ENCODE measurements at places on chromosomes 11 and 22. TPM values are rescaled to one million over a fixed set of nuclear protein-coding genes. Genes with fewer than 3 reads are reported as not detected.
A peak's percentile ranks its signal among the peaks of the same experiment; 100 is the strongest.

BAD gene
- polyA plus RNA-seq: 58.3 TPM

OR8G1 gene
- polyA plus RNA-seq: not detected

OR51I1 gene
- polyA plus RNA-seq: not detected

ART1 gene
- polyA plus RNA-seq: not detected

CASP5 gene
- not detected for polyA plus RNA-seq

SCGB1A1 gene
- polyA plus RNA-seq: not detected

DNA sequence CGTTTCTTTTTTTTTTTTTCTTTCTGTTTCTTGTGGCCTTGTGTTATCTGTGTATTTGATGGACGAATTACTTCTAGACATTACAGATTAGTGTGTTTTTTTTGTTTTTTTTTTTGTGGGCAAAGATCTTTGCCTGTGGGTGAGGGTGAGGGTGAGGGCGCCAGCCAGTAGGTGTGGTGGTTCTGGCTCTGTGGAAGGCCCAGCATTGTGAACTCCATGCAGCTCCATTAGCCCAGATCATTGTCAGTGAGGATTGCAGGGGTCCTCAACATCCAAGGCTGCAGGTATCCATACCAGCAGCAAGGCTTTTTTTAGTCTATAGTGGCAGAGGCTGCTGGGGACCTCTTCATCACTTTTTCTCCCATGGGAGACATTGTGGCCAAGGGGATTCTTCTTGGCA is 13.7 kb downstream of the BIRC2 start:
- H3K4me3 ChIP-seq: no peak overlapping the region
- H3K27ac ChIP-seq: no peak overlapping the region
- H3K36me3 ChIP-seq: peaks cover 11% of the 10 kb centered on the region
- H3K4me1 ChIP-seq: no peaks in the 10 kb centered on the region
- no peaks in the 10 kb centered on the region for H3K27me3 ChIP-seq

- DNase-seq: no peak
- H3K4me3 ChIP-seq: no peak overlapping the region
- no peaks in the 10 kb centered on the region for H3K4me1 ChIP-seq
- no peak overlapping the region for H3K27ac ChIP-seq
- H3K27me3 ChIP-seq: no peaks in the 10 kb centered on the region
These were observed 59.7 kb upstream of the LUZP2 start for GRCh38 chr11:24437123-24437522.

- no peaks in the 10 kb centered on the region for H3K27me3 ChIP-seq
- H3K4me3 ChIP-seq: no peak overlapping the region
- H3K36me3 ChIP-seq: no peaks in the 10 kb centered on the region
- no peaks in the 10 kb centered on the region for H3K4me1 ChIP-seq
These were observed 12.0 kb upstream of the RBX1 start for GRCh38 chr22:40939202-40939601.

DNA sequence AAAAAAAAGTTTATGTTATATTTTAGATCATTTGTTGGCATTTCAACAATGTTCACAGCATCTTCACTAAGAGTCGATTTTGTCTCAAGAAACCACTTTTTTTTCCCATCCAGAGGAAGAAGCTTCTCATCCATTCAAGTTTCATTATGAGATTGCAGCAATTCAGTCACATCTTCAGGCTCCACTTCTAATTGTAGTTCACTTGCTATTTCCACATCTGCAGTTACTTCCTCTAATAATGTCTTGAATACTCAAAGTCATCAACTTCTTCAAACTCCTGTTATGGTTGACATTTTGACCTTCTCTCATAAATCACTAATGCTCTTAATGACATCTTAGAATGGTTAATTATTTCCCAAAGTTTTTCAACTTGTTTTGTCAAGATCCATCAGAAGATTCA is 61.3 kb upstream of the CHORDC1 start:
- H3K27ac ChIP-seq: no peak overlapping the region
- no peak overlapping the region for H3K4me3 ChIP-seq
- no peaks in the 10 kb centered on the region for H3K4me1 ChIP-seq
- no peaks in the 10 kb centered on the region for H3K27me3 ChIP-seq
- no peak for DNase-seq

GRCh38 chr11:107857550-107858216 is 904 bp downstream of the SLC35F2 start:
- peaks cover 4% of the 10 kb centered on the region for H3K36me3 ChIP-seq
- no peaks in the 10 kb centered on the region for H3K27me3 ChIP-seq
- peaks cover 6% of the 10 kb centered on the region for H3K4me1 ChIP-seq
- peak overlapping the region; percentile 83 for H3K27ac ChIP-seq
- H3K4me3 ChIP-seq: peak overlapping the region; percentile 95

- no peaks in the 10 kb centered on the region for H3K36me3 ChIP-seq
- no peak overlapping the region for H3K4me3 ChIP-seq
- no peak for DNase-seq
- H3K4me1 ChIP-seq: no peaks in the 10 kb centered on the region
- no peaks in the 10 kb centered on the region for H3K27me3 ChIP-seq
These were observed 72.4 kb upstream of the LRRC55 start for GRCh38 chr11:57109331-57109730.

DNA sequence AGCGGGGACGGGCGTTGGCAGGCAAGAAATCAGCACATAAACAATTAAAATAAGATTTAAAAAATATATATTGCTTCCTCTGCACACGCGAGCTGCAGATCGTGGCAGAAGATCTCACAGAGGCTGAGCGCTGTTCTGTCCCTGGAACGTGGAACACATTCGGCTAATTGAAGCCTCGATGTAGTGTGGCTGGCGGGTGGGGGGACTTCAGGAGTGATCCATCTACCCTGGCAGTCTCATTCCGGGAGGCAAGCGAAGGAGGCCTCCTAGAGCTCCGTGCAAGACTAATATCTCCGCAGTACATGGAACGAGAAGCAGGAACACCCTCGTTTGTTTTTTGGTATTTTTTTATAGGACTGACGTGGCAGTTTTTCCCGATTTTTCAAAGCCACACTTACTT is 402.4 kb downstream of the MN1 start:
- H3K27ac ChIP-seq: no peak overlapping the region
- no peak for DNase-seq
- H3K27me3 ChIP-seq: no peaks in the 10 kb centered on the region
- H3K4me3 ChIP-seq: no peak overlapping the region
- peaks cover 8% of the 10 kb centered on the region for H3K4me1 ChIP-seq

DNA sequence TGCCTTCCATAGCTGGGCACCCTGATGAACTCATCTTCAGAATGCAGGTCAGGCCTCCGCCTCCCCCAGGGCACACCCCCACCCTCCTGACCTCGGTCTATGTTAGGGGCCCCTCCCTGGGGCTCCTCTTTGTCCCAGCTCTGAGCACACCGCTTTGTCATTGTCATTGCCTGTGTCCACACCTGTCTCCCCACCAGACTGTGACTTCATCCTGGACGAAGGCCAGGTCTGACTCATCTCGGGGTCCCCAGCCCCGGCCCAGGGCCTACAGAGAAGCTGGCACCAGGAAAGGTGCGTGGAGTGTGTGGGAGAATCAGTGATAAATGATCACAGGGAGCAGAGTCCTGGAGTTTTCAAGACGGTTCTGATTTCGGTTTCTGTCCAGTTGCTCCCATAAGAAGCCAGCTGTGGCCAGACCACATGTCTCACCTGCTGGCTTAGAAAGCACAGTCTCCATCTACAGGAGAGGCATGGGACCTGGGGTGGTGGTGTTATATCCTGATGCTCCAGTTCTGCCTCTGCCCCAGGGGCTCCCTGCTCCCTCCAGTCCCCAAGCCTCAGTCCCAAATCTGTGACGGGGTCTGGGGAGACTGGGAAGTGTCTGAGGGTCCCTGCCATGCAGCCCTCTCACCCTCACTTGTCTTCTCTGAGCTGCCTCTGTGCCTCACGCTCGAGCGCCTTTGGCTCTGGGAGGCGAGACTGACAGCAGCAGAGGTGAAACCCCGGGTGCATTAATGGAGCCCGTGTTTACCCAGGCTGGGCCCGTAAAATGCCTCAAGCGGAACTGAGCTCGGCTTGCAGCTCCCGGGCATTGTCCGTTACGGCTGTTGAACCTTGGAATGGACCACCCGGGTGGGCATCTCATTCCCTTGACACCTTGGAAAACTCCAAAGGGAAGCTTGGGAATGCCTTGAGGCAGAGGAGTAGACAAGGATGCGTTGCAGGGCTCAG is 85.5 kb upstream of the WNT11 start:
- H3K4me1 ChIP-seq: no peaks in the 10 kb centered on the region
- DNase-seq: no peak
- no peaks in the 10 kb centered on the region for H3K27me3 ChIP-seq
- H3K4me3 ChIP-seq: no peak overlapping the region
- H3K27ac ChIP-seq: no peak overlapping the region

- DNase-seq: no peak
- peak overlapping the region; percentile 85 for H3K27ac ChIP-seq
- H3K4me3 ChIP-seq: peak overlapping the region; percentile 94
- H3K27me3 ChIP-seq: peaks cover 4% of the 10 kb centered on the region
These were observed 796 bp upstream of the SF3B2 start for GRCh38 chr11:66051371-66051765.

- no peak for DNase-seq
- H3K36me3 ChIP-seq: no peaks in the 10 kb centered on the region
- no peaks in the 10 kb centered on the region for H3K4me1 ChIP-seq
These were observed 472.2 kb downstream of the SOX6 start for GRCh38 chr11:15884141-15884540.

DNA sequence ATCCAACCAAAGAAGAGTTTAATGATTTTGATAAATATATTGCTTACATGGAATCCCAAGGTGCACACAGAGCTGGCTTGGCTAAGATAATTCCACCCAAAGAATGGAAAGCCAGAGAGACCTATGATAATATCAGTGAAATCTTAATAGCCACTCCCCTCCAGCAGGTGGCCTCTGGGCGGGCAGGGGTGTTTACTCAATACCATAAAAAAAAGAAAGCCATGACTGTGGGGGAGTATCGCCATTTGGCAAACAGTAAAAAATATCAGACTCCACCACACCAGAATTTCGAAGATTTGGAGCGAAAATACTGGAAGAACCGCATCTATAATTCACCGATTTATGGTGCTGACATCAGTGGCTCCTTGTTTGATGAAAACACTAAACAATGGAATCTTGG is 23.9 kb downstream of the KDM4D start:
- H3K27me3 ChIP-seq: no peaks in the 10 kb centered on the region
- no peaks in the 10 kb centered on the region for H3K36me3 ChIP-seq
- no peak for DNase-seq
- no peak overlapping the region for H3K4me3 ChIP-seq
- H3K4me1 ChIP-seq: no peaks in the 10 kb centered on the region
- H3K27ac ChIP-seq: no peak overlapping the region

Measured in keratinocyte (primary cell).